ENCODE measurements at places on chromosomes 6 and 20.

DNA sequence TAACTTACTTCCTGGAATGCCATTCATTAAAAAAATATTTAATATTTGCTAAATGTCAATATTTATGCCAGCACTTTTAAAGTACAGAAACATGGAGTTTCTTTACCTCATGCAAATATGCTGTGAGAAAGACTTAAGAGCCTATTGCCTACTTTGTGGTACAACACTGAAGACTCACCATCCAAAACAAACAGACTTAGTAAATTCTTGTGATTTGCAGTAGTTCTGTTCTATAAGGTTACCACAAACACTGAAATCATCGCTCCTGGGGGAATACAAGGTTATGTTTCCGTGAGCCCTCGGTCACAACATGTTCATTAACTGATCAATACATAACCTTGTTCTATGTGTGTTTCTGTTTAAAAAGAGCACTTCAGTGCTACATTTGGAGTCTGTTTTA lies 78.3 kb downstream of the ATG5 start:
- no peak for DNase-seq

- no peak for DNase-seq
Measured at GRCh38 chr20:22918286-22918983, 116.7 kb upstream of the SSTR4 start.

DNA sequence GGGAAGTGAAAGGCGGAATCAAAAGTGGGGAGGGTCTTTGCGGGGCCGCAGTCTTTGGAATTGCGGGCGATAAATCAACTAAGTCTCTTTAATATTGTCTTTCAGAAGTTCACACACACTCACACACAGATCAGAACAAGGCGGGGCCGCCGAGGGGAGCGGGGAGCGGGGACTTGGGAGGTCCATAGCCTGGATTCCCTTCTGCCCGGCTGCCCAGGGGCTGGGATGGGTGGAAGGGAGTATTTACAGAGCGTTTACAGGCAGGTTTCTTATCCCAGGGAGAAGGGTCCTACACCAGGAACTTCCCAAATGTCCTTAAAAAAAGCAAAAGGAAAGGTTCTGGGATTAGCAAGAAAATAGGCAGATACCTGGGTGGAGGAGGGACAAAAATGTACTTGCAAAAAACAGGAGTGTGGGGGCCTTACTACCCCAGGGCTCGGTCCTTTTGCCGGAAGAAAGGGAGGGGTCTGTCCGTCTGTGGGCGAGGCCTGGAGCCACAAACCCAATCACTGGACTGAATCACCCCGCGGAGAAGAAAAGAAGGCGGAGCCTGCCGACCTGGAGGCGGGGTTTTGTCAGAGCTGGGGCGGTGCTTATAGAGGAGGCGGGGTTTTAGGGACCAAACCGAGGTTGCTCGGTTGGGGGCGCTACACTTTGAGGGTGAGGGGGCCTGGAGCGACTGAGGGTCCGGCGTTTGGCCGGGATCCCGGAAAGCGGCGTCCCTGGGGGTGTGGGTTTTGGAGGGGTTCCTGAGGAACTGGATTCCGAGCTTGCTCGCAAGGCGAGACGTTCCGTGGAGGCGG lies 3.2 kb downstream of the PRRT1 start:
- DNase-seq: peak; percentile 90

- peak; percentile 94 for DNase-seq
Measured at GRCh38 chr6:42453031-42453653, 1.4 kb upstream of the TRERF1 start.

- no peak for DNase-seq
Measured at GRCh38 chr20:46959081-46959692, 64.5 kb downstream of the EYA2 start.

GRCh38 chr6:120826253-120826652 lies 508.0 kb downstream of the TBC1D32 start:
- DNase-seq: no peak

DNA sequence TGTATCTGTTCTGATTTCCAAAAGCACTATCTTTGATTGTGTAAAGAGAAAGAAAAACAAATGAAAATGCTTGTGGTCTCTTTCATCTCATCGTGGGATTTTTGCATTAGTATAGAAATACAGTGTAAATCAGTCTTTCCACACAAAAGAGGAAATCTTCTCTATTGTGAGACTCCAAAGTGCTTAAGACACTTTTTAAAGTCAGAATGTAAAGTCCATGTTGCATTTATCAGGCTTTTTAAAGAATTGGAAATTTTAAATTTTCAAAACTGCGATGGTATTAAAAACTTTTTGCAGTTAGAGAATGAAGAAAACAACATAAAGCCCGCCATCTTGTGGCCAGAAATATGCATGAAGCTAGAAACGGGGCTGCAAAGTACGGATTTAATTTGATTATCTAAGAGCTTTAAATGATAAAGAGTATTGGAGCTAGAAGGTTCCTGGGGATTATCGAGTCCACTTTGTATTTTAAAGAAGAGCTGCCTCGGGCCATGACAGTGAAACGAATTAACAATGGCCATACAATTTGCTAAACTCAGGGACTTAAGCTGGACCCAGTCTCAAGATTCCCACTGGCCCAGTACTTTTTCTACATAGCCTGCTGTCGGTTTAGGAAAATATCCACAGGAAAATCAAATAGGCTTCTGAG lies 339.6 kb downstream of the ARHGAP18 start:
- peak; percentile 68 for DNase-seq

- no peak for DNase-seq
Measured at GRCh38 chr20:2814587-2815051, at the start of gene C20orf141. TSS of gene C20orf141 (plus strand) at chr20:2814987. CDS start at chr20:2815185, 198 bp downstream.

Measured in retina (tissue), 1 donor.